ENCODE measurements at places on chromosomes 5 and 9.

DNA sequence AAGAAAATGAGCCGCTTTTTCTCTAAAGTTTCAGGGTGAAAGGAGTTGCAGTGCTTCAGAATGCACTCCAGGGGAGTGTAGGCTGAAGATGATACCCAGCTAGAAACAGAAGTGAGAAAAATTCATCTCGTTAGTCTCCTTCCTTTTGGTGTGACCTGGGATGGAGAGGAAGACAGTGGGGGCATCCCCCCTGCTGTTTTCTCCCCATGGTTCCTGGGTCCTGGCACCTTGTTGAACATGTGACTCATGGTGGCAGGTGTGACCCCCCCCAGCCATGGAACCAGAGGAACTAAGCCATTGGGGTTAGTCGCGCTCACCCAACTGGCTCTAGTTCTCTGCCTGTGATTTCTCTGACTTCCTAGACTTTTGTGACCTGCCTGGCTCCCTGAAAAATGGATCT lies 424.6 kb downstream of the CSNK1G3 start:
- no peak for DNase-seq

- no peak for DNase-seq
These were observed 54.3 kb upstream of the ZSWIM6 start for GRCh38 chr5:61277781-61278180.

DNA sequence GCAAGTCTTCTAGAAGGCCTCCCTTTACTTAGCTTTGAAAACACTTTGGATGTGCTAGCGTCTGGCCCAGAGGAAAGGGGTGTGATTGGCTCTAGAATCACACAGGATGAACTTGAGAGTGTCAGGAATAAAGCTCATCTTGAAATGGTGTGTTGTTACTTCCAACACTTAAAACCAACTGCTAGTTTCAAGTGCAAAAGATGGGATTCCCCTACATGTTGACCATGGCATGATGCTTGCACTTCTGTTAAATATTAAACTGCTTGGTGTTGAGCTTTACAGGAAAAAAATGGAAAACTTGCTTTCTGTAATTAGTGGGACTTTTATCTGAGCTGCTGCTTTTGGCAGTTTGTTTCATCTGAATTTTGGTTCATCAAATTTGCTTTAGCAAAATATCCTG lies 261.1 kb downstream of the MED10 start:
- no peak for DNase-seq

DNA sequence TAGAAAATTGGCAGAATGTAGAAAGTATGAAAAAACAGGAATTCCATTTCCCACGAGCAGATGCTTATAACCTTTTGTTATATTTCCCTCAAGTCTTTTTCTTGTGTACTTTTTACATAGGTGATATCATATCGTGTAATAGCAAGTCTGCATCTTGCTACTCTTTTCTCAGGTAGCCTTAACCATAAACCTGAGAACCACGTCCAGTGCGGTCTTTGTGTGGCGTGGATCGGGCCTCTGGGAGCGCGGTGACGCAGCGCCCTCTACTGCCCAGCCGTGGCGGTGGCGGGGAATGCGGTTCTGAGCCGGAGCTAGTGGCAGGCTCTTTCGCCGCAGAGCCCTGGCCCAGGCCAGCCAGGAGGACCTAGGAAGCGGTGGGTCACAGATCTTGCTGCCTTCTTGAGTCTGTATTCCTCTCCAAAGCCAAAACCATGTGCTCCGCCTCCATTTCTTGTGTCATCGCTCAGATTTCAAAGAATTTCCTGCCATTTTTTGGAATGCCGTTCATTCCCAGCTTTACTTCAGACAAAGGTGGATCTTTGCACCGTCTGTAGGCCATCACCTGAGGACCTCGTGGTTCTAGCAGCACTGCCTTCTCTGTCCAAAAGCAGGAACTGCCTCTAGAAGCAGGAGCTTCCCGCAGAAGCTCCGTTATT lies 71.9 kb downstream of the MVB12B start:
- peak; percentile 17 for DNase-seq

DNA sequence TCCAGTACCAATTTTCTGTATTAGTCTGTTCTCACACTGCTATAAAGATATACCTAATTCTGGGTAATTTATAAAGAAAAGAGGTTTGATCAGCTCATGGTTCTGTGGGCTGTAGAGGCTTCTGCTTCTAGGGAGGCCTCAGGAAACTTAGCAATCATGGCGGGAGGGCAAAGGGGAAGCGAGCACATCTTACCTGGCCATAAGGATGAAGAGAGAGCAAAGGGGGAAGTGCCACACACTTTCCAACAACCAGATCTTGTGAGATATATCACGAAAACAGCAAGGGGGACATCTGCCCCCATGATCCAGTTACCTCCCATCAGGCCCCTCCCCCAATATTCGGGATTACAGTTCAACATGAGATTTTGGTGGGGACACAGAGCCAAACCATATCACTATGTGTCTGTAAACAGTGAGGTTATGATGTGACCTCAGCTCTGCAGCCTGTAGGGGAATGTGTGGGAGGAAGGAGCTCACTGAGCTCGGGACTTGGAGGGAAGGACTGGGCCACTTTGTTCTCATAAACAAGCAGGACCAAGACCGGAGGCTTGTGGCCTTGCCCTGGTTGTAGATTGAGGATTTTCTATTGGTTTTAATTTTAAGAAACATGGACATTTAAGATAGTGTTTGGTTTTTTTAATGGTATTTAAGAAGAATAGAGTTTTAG lies 85.2 kb downstream of the EHMT1 start:
- DNase-seq, result no peak

GRCh38 chr9:15498246-15498995 lies 12.3 kb downstream of the PSIP1 start:
- no peak for DNase-seq

GRCh38 chr5:63916786-63917185 lies 45.5 kb downstream of the HTR1A start:
- no peak for DNase-seq

DNA sequence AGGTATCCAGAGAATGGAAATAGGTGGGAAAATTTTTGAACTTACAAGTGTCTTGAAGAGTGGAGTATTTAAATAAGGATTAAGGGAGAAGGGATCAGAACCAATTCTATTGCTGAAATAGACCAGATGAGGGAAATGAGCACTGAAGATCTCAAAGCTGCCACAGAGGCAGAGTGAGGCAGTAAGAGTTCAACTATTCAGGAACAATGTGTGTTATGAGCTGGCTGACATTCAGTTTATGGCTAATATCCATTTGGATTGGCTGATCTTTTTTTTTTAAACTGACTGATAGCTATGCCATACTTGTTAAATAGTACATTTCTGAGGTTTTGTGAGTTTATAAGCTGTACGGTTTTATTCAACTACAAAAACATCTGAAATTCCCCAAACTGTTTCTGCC lies 95.3 kb upstream of the GNA14 start:
- no peak for DNase-seq

- DNase-seq, result no peak
These were observed 122.3 kb upstream of the PITX1 start for GRCh38 chr5:135156337-135156714.

DNA sequence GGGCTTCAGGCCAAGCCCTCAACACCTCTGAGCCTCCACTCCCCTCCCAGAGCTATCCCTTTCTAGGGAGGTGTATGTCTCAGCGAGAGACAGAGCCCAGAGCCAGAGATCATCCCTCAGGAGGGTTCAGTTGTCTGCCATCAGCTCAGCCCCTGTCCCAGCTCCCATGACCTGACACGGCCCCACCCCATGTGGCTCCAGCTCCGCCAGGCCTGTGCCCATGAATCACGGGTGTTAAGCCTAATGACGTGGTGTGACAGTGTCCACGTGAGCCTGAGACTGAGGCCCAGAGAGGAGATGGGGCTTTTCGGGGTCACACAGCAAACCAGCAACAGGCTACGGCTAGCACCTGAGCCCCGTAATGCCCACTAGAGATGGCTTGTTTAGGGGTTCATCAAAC lies 60.9 kb upstream of the ORM1 start:
- DNase-seq, result no peak

DNA sequence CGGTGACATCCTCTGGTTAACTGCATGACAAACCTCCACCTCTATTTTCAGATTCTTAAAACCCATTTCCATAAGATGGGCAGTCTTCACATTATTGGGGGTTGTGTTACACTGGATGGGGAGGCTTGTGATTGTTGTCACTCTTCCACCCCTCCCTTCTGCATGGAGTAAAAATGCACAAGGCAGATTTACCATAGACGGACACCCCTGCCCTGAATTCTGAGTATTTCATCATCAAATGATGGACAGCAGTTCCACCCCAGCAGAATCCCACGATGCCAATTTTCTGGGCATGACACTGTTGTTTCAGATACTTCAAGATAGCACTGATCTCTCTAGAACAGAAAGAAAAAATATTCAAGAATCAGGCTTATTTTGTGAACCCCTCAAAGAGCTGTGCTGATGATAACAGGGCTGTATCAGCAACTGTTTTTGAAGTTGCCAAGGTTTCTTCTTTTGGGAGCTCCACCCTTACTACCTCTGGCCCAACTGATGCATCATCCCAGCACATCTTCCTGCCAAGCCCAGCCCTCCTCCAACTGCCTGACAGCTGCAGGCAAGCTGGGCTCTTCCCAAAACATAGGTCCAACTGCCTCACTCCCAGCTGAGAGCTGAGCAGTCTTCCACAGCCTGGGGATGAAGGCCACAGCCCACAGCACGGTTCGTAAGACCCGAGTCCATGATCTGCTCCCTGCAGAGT lies 21.4 kb downstream of the CMBL start:
- peak; percentile 85 for DNase-seq

- DNase-seq, result no peak
These were observed 192.7 kb downstream of the SMC2 start for GRCh38 chr9:104286799-104287198.

DNA sequence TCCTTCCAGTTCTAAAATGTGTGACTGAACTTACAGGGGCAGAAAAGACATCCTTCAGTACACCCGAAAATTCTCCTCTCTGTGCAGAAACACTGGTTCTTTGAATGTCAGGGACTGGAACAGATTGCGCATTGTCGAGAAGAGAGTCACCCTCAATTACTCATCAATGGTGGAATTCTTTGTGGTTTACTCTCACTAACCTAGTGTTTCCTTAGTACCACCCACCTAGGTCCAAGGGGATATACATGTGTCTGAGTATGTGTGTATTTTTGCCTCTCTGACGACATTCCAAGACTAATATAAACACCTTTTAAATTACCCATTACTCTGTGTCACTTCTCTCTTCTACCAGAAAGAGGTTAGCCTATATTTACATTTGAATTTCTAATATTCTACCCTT lies 660.8 kb downstream of the TLE1 start:
- DNase-seq, result peak; percentile 63

DNA sequence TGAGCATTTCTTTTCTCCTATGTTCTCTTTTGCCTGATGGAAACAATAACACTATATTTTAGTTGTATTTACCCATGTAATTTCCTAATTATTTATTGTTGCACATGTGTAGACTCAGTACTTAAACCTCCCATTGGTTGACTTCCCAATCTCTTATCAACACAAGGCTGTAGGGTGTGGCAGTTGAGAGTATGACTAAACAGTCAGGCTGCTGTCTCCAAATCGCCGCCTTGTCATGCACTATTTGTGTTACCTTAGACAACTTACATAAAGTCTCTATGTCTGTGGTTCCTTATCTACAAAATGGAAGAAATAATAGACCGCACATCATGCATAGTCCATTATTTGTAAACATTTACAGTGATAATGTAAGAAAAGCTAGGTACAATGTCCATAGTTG lies 68.9 kb upstream of the EFNA5 start:
- DNase-seq, result no peak

- DNase-seq, result no peak
These were observed 3.3 kb upstream of the LSM11 start for GRCh38 chr5:157740229-157740610.

- no peak for DNase-seq
These were observed 15.5 kb upstream of the AKNA start for GRCh38 chr9:114403153-114403756.

DNA sequence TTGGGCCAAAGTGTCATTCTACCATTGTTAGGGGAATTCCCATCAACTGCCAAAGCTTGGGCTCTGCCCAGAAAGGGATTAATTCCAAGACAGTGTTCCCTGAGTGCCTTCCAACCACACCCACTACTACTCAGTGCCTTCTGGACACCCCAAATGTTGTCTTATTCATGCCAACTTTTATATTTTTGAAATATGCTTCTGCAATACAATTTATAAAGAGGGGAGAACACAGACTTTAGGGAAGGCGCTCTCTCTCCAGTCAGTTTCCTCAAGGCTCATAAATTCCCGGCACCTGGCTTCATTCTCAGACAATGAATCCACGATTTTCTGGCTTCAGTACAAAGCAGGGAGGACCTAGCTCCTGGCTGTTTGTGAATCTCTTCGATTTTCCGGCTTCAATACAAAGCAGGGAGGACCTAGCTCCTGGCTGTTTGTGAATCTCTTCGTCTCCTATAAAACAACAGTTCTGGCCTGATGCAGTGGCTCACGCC lies 120.1 kb upstream of the MYO10 start:
- DNase-seq, result peak; percentile 47

DNA sequence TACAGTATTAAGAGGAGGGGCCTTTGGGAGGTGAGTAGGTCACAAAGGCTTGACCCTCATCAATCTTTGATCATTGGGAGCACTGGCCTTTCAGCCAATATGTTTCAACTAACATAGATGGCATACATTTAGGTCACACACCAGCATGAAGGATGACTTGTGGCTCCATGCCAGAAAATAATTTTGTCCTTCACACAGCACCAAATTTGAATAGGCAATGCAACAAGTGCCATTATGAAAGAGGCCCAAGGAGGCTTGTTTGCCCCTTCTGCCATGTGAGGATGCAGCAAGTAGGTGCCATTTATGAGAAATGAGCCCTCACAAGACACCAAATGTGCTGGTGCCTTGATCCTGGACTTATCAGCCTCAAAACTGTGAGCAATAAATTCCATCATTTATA lies 81.1 kb downstream of the JAKMIP2 start:
- DNase-seq, result no peak

DNA sequence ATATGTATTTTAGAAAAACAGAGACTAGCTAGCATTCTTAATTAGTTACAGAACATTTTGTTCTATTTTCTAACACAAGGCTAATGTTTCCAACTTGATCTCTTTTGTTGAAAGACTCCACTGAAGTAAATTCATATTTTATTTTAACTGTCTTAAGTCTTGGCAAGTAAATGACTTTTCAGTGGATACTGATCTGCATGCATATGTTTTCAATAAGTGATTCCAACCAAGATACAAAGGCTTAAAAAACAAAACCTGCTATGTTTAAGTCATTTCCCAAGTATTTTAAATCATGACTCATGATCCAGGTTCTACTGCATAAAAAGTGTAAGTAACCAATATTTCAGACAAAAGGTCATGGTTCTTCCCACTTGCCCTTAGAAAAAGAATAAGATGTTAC lies 5.7 kb downstream of the CDO1 start:
- peak; percentile 82 for DNase-seq

Data from fibroblast of the conjunctiva (primary cell).